ENCODE measurements at places on chromosomes 6 and 20.

DNA sequence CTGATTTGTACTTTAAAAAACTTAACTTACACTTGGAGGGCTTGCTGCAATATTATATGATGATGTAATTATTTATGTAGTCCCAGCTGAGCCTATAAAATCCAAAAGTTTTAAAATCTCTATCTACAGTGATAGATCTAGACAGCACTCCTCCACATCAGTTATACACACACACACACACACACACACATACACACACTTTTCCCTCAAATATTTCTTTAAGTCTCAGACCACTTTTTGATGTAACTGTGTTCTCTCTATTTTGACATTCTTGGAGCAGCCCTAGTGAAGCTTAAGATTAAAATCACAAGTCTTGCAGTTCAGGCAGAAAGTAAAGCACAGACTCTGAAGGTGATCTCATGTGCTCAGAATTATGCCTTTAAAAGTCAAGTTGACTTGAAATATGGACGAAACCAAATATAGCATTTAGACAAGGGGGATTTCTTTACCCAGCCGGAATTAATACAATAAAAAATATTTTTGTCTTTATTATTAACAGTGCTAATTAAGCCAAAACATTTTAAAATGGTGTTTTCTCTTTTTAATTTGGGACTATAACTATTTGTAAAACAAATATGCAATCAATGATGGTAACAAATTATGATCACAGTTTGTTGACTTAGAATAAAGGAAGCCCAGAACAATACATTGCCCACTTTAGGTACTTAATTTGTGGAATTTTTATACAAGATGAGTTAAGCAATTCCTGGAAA is 63.5 kb upstream of the TMEM30A start:
- no peak for DNase-seq

GRCh38 chr6:10409233-10409721 is 5.6 kb downstream of the TFAP2A start:
- DNase-seq, result no peak

DNA sequence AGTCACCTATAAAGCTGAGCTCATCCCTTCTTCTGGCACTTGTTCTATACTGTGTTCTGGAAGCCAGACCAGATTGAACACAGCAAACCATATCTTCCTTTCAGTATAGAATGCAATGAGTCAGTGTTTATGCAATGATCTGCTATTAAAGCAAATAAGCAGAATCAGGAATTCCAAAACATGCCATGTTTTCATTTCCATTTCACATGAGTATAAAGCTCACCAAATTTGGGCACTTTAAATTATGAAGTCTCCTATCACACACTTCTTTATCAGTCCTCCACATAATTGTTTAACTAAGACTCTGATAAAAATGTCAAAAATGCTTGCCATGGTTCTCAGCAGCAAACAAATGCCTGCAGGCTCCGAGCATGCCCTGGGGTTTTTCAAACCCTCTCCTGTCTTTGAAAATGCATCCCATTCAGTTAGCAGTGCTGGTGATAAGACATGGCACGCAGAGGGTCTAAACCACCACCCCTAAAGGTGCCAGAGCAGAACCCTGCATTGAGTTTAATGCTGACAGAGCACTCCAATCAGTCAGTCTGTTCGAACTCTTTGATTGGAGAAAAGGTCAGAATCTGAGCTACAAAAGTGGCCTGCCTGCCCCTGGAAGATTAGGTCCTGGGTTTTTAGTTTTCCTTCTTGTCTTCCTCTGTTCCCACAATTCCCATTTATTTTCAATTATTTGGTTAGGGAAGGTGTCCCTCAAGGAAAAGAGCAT is 234.1 kb downstream of the GMPR start:
- no peak for DNase-seq

DNA sequence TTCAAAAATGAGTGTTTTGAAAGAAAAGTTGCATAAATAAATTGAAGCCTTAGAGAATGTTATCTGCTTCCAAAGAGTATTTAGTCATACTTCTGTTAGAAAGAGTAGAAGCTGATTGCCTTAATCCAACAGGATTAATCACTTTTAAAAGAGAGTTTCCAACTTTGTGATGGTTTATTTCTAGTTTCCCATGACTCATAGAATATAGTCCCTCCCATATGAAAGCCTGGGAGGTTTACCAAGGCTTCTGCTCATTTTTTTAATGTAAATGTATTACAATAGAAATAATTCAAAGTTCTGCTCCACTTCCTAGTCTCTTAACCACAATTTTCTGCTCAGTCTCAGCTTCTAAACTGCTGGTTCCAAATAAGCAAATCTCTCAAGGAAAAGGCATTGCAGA is 118.0 kb upstream of the IRAK1BP1 start:
- DNase-seq, result no peak

DNA sequence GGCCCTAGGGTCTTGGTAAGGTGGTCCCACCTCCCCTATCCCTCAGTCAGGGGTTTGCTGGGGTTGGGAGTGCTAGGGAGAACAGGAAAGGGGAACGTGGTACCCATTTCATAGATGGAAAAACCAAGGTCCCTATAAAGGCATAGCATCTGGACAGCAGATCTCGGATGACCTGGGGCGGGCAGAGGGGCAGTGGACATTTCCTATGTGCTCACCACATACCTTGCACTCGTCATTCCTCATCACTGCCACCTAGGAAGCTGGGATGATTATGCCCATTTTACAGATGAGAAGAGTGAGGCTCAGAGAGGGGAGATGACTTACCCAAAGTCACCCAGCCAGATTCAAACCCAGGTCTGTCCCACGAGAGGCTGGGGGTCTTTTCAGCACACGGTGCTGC is 12.1 kb downstream of the MYLK2 start:
- no peak for DNase-seq

DNA sequence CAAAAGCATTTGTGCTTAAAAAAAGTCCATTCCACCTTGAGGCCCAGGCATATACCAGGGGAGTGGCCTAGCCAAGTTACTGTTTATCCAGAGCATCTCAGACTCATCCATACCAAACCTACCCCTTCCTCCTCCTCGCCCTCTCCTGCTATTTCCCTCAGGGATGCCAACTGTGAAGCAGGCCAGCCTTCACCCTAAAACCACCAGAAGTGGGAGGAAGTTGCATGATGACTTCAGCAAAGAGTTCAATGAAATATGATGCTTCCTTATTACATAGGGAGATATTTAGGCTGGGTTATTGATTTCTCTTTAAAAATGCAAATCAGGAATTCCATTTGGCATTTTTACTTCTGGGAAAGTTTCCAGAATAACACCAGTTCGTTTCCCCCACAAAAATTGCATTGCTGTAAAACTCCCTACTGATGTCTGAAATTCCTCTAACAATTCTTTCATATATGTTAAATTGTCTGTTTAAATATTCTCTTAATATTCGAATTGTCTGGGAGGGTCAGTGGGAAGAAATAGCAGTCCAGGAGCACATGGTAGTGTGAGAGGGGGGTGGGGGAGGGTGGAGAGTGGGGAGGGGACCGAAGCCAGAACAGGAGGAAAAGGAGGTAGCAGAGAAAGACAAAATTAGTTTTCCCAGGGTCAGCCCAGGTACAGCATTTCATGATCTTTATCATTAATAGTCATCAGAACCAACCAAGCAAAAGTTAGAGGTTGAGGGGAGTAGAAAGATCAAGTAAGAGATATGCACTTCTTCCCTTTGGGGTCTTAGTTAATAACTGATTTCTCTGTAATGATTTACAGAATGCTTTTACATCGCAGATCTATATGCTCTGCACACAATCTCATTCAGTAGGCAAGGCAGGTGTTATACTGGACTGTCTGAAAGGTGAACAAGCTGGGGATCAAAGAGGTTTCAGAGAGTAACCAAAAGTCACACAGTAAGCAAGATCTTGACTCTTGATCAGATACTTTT is 1.7 kb upstream of the TCP11 start:
- DNase-seq, result no peak
